ENCODE measurements at places on chromosomes 12 and 14.

DNA sequence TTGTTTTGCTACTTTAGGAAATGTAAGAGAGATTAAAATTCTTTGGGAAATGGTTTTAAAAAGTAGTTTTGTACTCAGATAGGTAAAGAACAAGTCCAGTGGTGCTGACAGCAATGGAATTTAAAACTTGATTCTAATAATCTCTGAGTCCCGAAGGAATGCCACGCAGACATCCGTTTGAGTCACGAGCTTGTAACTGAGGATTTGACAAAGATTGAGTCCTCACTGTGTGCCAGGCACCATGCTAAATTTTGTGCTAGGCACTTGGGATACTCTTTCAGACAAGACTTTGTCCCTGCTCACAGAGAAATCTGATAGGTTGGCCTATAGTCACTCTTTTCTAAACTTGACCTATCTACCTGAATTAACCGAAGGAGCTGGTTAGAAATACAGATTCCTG is 12.7 kb downstream of the FLRT2 start:
- no peak for DNase-seq

DNA sequence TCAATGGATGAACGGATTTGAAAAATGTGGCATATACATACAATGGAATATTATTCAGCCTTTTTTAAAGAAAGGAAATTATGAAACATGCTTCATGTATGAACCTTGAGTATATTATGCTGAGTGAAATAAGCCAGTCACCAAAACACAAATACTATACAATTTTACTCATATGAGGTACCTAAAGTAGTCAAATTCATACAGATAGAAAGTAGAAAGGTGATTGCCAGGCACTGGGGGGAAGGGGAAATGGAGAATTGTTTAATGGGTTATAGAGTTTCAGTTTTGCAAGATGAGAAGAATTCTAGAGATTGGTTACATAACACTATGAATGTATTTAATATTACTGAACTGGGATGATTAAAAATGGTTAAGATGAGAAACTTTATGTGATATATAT is 171.4 kb downstream of the TMTC3 start:
- DNase-seq = no peak

GRCh38 chr14:52412426-52412825 is 98.3 kb downstream of the PTGER2 start:
- no peak for DNase-seq

- DNase-seq = no peak
Observed at GRCh38 chr12:52436000-52436827, 2.0 kb upstream of the KRT75 start.

DNA sequence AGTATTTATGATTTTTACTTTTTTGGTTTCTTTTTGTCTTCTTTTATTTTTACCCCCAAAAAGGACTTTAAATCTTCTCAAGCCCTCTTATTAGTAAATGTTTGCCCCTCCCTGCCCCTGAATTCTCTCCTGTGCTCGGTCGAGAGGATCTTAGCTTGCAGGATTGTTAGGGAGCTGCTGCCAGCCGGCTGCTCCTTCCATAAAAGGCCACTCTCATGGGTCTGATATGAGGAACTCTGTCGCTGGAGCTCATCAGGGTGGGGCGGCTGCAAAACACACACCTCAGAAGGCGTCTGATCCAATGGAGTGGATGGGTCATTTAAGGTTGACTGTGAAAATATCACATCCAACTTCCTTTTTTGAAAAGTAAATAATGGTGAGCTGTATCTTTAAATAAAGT is 8.5 kb downstream of the LTBR start:
- no peak for DNase-seq

- DNase-seq = no peak
Observed at GRCh38 chr14:95240859-95241813, 78.6 kb downstream of the CLMN start.

DNA sequence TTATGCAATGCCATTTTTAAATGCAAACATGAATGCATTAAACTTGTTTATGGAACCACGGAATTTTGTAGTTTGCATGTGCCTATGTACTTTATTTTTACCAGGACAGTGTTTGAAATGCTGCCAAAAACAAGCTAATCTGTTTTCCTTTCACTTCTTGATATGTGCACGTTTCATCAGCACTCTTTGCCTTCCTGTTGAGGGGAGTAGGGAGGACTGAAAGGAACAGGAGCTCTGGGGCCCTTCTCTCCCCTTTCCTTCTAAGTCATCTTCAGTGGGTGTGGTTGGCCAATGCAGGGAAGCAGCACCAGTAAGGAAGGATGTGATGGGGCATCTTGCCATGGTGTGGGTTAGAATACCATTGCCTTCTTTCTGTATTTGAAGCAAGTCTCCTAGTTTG is 12.1 kb upstream of the PPP4R4 start:
- DNase-seq = no peak

- DNase-seq = no peak
Observed at GRCh38 chr12:50572287-50572686, 67.5 kb downstream of the DIP2B start.

- no peak for DNase-seq
Observed at GRCh38 chr14:23727566-23728335, 91.6 kb downstream of the DHRS2 start.

DNA sequence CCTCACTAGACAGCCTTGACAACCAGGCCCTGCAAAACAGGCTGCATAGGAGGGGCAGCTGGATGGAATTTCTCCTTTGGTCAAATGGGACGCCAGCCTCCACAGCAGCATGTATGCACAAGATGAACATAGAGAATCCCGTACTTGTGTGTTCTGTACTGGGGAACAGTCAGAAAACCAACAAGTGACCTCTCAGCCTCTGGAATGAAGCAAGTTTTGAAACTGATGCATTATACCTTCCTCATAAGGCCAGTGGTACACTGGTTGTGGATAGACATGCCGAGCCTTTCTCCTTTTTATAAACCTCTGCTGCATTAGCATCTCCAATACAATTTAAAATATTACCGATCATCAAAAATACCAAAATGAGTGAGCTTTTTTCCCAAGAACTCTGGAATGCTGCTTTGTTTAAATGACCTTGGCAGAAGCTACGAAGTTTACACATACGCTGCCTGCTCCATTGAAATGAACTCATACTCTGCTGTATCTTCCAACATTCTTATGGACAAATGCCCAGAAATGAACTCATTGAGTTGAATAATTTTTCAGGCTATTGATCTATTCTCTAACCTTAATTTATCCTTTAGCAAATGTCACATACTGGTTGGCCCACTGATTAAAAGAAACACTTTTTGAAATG is 47.6 kb upstream of the FERMT2 start:
- no peak for DNase-seq

GRCh38 chr12:101881228-101881627 is 3.8 kb downstream of the DRAM1 start:
- no peak for DNase-seq

GRCh38 chr14:104130974-104131651 is 7.3 kb upstream of the KIF26A start:
- DNase-seq = peak; percentile 43

DNA sequence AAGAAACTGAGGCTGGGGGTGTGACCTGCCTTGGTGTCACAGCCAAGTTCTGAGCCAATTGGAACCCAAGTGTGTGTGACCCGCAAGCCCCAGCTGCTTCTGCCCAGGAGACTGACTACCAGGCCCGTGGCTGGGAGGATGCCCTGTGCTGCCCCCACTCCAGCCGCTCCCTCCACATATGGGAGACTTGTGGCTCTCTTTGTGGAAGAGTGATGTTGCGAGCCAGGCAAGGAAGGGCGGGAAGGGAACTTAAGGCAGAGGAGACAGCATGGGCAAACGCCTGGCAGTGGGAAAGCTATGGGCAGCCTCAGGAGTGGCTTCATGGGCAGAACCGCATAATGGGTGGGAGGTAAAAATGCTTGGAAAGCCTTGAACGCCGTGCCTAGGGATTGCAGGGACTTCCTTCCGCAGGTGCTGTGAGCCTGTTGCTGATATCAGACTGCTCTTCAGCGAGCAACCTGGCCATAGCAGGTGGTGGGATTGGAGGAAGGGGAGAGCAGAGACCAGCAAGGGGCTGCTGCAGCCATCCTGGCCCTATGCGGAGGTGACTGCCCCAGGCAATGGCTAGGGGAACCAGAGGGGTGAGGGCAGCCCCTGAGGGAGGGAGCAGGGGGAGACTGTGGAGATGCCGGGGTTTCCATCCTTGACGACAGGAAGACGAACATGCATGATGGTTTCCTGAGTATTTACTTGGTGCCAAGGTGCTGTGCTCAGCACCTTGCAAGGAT is 115.7 kb downstream of the LGMN start:
- no peak for DNase-seq

DNA sequence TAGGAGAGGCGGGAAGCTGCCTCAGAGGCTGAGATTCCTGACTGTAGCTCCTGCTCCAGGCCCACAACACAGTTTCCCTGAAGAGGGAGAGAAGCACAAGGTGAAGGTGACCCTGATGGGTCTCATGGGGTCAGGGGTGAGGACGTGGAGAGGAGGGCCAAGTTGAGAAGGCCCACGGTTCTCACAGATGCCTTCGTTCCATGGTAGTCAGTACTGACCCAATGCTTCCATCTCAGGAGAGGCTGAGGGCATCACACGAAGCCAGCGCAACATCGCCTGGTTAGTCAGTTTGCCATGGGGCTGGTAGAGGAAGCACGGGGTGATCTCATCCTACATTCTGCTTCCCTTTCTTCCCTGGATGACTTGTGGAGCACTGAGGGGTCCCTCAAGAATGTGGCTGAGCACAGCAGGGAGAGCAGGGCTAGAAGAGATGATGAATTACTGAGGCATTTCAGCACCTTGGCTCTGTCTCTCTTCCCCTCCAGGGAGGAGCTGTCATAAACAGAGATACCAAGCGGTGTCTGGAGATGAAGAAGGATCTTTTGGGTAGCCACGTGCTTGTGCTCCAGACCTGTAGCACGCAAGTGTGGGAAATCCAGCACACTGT is 51.9 kb downstream of the GALNT8 start:
- no peak for DNase-seq

DNA sequence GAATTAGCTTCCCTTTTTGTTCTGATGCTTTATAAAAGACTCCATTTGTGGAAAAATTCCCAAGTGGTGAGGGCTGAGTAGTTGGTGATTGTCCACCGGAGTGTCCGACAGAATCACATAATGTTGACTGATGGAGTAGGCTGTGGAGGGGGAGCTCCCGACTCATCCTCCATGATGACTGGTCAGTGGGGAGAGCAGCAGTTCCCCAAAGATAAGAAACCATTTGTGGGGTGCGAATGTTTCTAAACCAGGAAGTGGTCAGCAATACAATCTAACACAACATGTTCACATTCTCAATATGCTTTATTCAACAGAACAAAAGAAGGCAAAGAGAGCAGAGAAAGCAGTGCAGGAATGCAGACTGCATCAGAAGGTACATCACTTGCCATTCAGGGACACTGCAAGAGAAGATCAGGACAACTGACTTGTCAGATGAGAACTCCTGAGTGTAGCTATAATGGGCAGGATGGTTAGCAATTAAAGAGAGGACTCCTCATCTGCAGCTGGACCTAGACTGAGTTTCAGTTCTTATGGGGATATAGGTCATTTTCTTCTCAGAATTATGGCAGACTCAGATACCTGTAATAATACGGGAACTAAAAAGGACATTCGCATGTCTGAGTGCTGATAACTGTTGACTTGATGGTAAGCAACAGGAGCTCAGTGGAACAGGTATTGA is 5.4 kb downstream of the KRT6B start:
- no peak for DNase-seq

- DNase-seq = no peak
Observed at GRCh38 chr12:89235189-89235993, 116.9 kb downstream of the DUSP6 start.

GRCh38 chr12:4856596-4856995 is 53.1 kb upstream of the KCNA1 start:
- DNase-seq = no peak

GRCh38 chr14:87178277-87178676 is 814.7 kb downstream of the GALC start:
- DNase-seq = no peak

GRCh38 chr14:101072531-101072930 is 169.0 kb upstream of the RTL1 start:
- DNase-seq = peak; percentile 37

DNA sequence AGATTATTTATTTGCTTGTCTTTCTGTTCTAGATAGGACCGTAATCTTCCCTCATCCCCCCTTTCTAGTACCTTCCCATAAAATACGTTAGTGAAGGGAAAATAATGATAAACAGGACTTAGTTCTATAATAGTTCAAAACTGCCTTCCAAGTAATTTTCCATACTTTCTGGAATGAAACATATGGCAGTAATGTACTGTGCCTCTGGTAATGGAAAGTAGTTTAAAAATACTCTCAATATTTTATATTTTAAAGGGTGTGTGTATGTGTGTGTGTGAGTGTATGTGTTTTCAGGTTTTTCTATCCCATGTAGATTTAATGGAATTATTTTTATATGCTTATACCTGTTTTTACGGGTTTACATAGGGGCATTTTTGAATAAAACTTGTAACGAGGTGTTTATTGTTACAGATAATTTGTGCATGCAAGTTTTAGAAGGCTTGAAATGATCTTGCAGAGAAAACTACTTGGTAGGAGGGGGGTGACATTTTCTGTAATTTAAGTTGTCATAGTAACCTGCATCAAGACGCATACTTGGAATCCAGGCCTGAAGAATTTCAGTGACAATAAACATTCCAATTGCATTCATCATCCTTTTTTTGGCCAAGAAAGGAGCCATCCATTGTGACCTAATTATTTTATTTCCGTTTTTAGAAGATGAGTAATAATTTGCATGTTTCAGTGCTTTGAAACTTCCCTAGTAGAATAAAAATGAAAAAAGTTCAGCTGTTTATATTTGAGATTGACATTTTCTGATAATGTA is 38.9 kb downstream of the RASSF8 start:
- no peak for DNase-seq

GRCh38 chr12:115394496-115395220 is 710.7 kb upstream of the TBX3 start:
- no peak for DNase-seq

GRCh38 chr12:26854031-26854390 is 21.0 kb upstream of the ITPR2 start:
- DNase-seq = no peak

GRCh38 chr12:11578461-11578993 is 70.9 kb upstream of the ETV6 start:
- DNase-seq = no peak

- no peak for DNase-seq
Observed at GRCh38 chr12:15527201-15528080, 205.1 kb downstream of the PTPRO start.

GRCh38 chr12:114371733-114372132 is 34.2 kb downstream of the TBX5 start:
- DNase-seq = no peak

DNA sequence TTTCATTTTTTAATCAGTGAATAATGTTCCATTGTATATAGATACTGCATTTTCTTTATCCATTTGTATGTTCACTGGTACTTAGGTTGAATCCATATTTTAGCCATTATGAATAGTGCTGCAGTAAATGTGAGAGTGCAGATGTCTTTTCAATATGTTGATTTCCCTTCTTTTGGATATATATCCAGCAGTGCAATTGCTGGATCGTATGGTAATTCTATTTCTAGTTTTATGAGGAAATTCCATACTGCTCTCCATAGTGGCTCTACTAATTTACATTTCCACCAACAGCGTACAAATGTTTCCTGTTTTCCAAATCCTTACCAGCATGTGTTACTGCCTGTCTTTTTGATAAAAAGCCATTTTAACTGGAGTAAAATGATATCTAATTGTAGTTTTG is 288.5 kb upstream of the GARIN2 start:
- DNase-seq = no peak

Data from right forelimb (tissue), 1 donor.